ENCODE measurements at places on chromosomes 13 and 19.
A peak's percentile ranks its signal among the peaks of the same experiment; 100 is the strongest.

DNA sequence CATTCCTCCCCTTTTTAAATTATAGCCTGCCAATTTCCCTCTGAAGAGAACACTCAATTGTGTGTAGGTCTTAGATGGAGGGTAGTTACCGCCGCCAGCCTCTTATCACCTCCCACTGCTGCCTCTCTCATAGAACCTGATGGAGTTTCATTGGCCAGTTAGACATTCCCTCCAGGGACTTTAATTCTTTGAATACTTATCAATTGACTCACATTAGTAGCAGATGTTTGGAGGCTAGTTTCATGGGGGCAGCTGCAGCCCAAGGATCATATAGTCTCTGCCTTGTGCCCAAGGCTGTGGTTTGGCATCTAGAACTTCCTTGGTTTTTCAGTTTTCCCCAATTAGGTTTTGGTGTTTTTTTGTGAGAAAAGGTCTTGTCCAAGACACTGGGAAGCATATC lies 318.9 kb upstream of the HTR2A start:
- DNase-seq = no peak

DNA sequence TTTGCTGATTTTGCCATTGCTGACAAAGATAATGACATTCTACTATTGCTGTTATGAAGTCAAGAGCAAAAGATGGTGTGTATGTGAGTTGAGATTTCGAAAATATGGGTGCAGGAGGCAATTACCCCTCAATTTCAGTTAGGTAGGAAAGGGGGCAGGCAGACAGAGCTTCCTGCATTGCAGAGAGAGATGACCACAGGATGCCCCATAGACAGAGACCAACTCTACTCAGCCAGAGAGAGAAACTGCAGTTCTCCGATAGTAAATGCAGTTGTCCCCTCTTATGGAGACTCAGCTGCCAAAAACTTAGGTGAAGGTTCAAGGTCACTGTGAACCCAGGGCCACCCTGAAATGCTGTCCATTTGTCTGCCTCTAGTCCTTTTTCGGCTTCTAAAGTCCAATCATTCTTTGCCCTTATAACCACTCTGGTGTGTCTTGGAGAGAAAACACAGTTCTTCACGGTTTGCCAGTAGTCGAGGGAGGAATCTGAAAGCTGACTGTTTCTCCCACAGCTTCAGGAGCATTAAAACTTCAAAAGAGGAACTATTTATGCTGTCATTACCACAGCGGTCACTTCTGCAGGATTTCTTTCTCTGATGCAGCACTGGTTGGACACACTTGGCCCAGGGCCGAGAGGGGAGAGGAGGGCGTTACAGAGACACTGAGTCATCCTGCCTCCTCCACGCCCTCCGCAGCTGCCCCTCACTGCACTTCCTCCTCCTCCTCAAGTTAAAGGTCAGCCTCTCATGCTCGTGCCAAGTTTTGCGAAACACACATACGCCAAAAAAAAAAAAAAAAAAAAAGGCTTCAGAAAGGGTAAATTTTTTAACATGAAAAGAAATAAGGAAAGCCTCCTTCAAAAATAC lies 264.3 kb downstream of the FOXO1 start:
- DNase-seq = no peak

DNA sequence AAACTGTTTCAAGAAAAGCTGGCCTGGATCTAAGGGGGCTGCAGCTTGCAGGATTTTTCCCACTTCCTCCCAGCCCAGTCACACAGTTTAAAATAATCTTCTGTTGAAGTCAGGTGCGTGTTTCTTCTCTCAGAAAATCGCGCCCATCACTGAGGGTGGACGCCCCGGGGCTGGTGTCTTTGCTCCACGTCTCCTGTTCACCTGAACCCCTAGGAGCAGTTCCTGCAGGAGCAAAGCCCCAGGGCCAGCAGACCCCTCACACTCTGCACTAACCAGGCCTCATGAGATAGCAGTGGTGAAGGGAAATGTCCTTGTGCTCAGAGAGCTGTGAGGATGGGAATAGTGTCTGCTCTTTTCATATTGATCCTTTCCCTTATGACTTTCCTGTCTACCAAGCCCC lies 920 bp upstream of the SIGLEC7 start:
- DNase-seq = no peak

- DNase-seq = no peak
Observed at GRCh38 chr19:10719466-10719961, 1.6 kb downstream of the DNM2 start.

DNA sequence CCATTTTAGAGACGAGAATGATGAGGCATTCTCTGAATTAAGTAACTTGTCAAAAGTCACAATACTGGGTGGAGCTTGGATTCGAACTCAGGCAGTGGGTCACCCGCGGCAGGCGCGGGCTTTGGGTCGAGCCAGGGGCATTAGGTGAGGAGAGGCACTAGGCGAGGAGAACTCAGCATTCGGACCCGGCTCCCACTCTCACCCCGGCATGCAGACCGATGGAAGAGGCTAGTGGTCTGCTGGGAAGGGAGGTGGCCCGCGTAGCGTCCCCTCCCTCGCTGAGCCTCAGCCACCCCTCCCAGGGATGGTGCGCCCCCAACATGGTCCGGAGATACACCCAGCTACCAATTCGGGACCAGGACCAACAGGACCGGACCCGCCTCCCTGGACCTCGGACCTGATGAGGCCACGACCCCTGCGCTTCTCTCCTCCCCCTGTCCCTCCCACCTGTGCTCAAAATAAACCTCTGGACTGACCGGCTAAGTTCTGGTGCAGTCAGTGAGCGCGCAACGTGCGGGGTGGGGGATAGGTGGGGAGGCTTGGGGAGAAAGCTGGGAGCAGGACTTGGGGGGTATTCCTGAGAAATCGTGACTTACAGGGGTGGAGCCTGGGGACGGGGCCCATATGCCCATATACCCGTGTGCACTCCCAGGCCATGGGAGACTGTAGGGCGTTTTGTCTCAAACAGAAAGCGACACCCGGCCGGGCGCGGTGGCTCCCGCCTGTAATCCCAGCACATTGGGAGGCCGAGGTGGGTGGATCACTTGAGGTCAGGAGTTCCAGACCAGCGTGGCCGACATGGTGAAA lies 1.3 kb upstream of the SNAPC2 start:
- no peak for DNase-seq

- DNase-seq = no peak
Observed at GRCh38 chr19:37989855-37990254, 82.8 kb downstream of the SIPA1L3 start.

DNA sequence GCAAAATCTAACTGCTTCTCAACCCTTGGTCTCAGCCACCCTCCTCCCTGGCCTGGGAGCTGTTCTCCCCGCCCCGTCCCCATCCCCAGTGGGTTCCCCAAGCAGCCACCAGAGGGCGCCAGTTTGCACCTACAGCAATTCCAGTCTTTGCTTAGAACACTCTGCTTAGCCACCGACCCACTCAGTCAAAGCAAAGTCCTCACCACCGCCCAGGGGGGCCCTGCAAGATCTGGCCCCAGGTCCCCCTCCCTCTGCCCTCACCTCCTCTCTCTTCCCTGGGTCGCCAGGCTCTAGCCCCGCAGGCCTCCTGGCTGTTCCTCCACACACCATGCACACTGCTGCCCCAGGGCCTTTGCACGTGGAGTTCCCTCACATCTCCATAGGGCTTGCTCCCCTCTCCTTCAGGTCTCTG lies 12.4 kb downstream of the TMEM143 start:
- peak; percentile 45 for DNase-seq

- DNase-seq = no peak
Observed at GRCh38 chr19:4108767-4109625, 14.9 kb downstream of the MAP2K2 start.

Measured in NCI-H1930 (cell line).